Astrocyte of the spinal cord (primary cell): ENCODE measurements at places on chromosomes 1 and 21.

GRCh38 chr1:175373786-175374623 lies 181.4 kb upstream of the KIAA0040 start:
- peak; percentile 9 for DNase-seq

GRCh38 chr1:204725821-204726448 lies 40.4 kb upstream of the LRRN2 start:
- no peak for DNase-seq

- DNase-seq: no peak
These were observed 3.8 kb downstream of the GFI1 start for GRCh38 chr1:92482665-92483609.

- DNase-seq: no peak
These were observed 933 bp upstream of the FTCD start for GRCh38 chr21:46156378-46156645.

DNA sequence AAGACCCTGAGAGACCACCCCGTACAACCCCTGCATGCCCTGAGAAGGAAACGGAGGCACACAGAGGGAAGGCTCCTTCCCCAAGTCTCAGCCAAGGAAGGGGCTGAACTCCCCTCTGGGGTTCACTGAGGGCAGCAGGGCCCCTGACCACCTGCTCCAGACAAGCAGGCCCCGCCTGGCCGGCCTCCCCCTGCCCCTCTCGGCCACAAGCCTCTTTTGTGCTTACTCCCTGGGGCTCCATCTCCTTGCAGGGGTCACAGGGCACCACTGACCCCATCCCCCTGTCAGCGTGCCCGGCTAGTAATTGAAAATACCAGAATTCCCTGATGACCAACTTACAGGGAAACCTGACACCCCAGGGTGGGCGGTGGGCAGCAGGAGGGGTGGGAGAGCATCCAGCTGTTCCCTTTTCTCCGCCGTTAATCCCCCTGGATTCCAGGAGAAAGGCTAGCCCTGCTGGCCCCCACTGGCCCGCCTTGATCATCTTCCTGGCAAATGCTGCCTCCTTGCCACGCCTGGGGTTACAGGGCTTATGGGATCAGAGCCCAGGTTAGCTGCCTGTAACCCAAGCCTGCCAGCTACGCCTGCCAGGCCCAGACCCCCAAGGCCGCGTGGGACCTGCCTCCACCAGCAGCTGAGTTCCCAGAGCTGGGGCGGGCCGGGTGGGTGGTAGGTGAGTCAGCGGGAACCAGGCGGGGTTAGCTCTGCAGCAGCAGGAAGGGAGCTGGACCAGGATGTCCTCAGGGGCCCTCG lies 96.1 kb downstream of the LACTBL1 start:
- peak; percentile 77 for DNase-seq

GRCh38 chr1:114750780-114751179 lies 7.0 kb downstream of the CSDE1 start:
- no peak for DNase-seq

- no peak for DNase-seq
These were observed 356.3 kb downstream of the USP25 start for GRCh38 chr21:16086121-16086520.

GRCh38 chr1:12276225-12276624 lies 46.4 kb downstream of the VPS13D start:
- peak; percentile 48 for DNase-seq

- DNase-seq: no peak
These were observed 1.0 kb downstream of the KCNK1 start for GRCh38 chr1:233614743-233615521.
